ENCODE measurements at places on chromosomes 4 and X.

- no peak for DNase-seq
Observed at GRCh38 chrX:45309096-45309495, 108.4 kb upstream of the DIPK2B start.

GRCh38 chr4:181896614-181897013, 346.6 kb upstream of the TENM3 start:
- DNase-seq, result no peak

DNA sequence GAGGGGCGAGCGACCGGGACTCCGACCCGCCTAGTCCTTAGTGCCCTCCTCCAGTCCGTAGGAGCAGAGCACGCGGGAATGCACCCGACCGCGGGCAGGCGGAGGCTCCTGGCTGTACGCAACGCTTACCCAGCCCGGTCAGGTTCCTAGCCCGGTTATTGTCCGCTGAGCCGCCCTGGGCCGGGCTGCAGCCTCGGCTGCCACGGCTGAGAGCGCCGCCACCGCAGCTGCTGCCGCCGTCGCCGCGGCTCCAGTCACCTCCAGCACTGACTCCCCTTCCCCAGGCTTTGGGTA, at the start of gene AMER1:
Gene AMER1, minus strand, starts transcription at position 268 of the 294 bp plus-strand sequence. CDS start 12,422 bp downstream, outside the sequence.
- no peak for DNase-seq

- DNase-seq, result no peak
Observed at GRCh38 chr4:4341861-4342650, 44.8 kb upstream of the NSG1 start.

DNA sequence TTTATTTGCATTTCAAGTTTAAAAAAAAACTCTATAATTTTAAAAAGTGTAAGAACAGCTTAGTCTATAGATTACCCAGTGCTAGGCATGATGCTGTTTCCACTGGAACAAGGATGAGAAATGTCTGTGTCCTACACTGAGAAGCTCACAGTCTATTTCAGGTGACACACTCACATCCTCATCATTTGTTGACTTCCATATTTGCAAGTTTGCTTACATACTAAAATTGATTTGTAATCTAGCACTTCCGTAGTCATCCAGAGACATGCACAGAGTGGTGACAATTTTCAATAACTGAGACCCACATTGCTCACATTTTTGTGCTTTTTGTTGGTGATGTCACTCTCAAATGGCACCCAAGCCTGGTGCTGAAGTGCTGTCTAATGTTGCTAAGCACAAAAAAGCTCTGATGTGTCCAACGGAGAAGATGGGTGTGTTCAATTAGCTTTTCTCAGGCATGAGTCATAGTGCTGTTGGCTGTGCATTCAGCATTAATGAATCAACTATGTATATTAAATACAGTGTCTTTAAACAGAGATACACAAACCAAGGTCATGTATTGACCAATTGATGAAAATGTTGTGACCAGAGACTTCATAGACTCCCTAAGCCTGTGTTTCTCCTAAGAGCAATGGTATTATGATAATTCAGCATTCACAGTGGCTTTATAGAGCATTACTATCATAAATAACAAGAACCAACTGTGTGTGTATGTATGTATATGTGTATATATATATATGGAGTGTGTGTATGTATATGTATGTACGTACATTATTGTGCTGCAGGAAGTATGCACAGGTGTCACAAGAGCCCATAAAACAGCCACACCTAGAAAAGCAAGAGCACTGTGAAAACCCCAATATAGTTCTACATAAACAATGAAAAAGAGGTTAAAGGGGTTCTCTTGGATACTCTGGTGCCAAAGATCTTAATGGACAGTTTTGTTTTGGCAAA, 31.2 kb upstream of the VCX3B start:
- DNase-seq, result no peak

DNA sequence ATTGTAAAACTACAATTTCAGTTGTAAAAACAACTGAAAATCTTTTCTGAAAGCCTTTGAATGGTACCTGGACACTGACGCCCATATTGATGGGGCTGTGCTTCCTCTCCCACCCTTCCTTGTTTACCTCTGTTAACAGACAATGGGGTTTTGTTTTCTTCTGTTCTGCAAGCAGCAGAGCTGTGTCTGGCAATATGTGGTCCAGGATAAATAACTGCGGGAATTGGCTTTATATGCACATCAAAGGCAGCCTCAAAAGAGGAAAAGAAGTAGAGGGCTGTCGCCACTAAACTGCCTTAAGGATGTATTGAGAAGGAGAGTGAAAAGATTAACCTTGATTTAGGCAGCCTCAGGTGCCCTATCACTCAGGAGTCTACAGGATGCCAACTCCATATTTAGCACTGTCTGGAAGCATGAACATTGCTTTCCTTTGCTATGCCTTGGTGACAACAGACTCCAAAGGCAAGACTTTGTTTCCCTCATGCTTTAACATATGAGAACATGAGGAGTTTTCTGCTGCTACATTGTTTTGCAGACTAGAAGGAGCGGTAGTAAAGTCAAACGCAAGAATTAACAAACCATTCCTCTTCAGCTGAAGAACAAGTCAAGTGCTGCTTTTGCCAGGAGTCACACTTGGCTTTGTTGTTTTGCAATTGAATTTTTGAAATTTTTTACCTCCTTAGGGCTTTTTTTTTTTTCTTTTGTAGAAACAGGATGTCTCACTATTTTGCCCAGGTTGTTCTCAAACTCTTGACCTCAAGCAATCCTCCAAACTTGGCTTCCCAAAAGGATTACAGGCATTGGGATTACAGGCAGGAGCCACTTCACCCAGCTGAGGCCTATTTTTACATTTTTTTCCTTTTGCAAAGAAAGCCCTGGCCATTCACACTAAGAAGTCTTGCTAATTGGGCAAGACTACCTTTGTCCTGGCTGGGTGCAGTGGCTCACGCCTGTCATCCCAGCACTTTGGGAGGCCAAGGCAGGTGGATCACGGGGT, 3.0 kb downstream of the IL21 start:
- DNase-seq, result no peak

GRCh38 chr4:16875487-16875886, 23.0 kb downstream of the LDB2 start:
- no peak for DNase-seq

GRCh38 chr4:39976945-39977488, 694 bp downstream of the PDS5A start:
- peak; percentile 40 for DNase-seq

All from activated T-helper 1 cell treated with anti-CD3 and anti-CD28 coated beads, Interleukin-12 subunit alpha, Interleukin-12 subunit beta, Interleukin-2, Interleukin-4 antibody, amounts not matched to agents 30 ng/mL and 10 ng/mL and 1 ng/mL, durations not matched to agents 14 hours and 24 hours and 36 hours (primary cell).